Endothelial cell (in vitro differentiated cells): ENCODE measurements at places on chromosomes 11 and 22. TPM values are rescaled to one million over a fixed set of nuclear protein-coding genes. Genes with fewer than 3 reads are reported as not detected.
A peak's percentile ranks its signal among the peaks of the same experiment; 100 is the strongest.

ABCC8 gene
- total RNA-seq = not detected

OR8K3 gene
- not detected for total RNA-seq

DNA sequence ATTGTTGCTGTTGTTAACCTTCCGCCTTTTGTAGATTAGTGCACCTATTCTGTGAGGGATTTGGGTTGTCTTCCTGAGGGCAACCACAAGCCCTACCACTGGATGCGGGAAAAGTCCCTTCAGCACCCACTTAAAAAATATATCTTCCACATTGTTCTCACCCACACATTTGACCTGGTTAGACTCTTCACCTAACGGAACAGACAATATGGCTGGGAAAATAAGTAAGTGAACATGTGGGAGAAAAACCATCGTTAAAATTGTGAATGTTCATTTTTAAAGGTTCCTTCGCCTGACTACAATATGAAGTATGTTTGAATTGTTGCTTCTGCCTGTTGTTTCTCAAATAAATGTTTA lies 72.0 kb upstream of the MPEG1 start:
- H3K27ac ChIP-seq = no peak overlapping the region
- no peaks in the 10 kb centered on the region for H3K36me3 ChIP-seq
- no peaks in the 10 kb centered on the region for H3K4me1 ChIP-seq
- DNase-seq = no peak
- H3K4me3 ChIP-seq = no peak overlapping the region

DNA sequence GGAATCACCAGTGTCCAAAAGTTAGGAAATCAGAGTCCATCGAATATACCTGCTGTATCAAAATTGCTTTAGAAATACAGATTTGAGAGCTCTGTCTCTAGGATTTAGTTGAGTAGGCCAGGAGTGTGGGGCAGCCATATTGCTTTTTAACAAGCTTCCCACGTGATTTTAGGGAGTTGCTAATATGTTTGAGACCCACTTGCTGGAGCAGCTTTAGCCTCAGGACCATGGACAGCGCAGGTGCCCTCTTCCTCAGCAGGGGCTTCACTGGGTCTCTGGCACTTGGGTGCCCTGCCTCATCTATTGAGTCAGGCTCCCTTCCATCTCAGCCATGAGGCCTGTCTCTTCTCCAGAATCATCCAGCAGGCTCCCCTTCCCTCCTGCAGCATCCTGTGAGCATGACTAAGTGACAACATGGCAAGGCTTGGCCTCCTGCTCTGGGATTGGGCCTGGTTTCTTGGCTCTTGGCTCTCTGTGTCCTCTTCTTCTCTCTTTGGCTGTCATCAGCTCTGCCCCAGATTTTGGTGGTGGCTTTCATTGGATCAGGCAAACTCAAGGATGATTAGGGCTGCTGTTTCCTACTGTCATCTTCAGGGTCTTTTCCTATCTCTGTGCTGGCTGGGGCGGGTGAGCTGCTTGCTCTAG lies 70.0 kb downstream of the SGSM1 start:
- H3K4me3 ChIP-seq = no peak overlapping the region
- DNase-seq = peak; percentile 71
- no peaks in the 10 kb centered on the region for H3K36me3 ChIP-seq
- H3K27me3 ChIP-seq = peaks cover 2% of the 10 kb centered on the region
- H3K4me1 ChIP-seq = no peaks in the 10 kb centered on the region

DNA sequence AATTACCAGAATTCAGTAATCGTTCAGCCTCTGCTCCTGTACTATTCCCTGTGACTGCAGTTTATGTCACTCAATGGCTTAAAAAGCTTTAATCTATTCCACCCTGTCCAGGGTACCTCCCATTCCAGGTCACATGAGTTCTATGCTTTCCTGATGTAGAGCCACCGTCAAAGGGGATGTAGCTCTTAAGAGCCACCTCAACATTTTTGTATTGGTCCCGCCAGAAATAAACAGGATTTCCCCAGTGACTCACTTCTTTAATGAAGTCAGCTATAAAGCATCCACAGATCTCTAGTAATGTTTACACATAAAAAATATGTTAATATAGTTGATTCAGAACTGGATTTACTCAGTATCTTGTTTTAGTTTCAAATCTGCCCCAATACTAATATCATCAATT lies 1.3 kb upstream of the OR8D1 start:
- peaks cover 2% of the 10 kb centered on the region for H3K27me3 ChIP-seq
- H3K4me1 ChIP-seq = no peaks in the 10 kb centered on the region
- no peak for DNase-seq
